ENCODE measurements at places on chromosomes 3 and 15.

GRCh38 chr3:38165722-38166387, 518 bp downstream of the OXSR1 start:
- no peak for DNase-seq

- no peak for DNase-seq
These were observed 790 bp upstream of the SRGAP3 start for GRCh38 chr3:9250236-9250635.

- no peak for DNase-seq
These were observed 61.3 kb upstream of the PSMD6 start for GRCh38 chr3:64084640-64085039.

DNA sequence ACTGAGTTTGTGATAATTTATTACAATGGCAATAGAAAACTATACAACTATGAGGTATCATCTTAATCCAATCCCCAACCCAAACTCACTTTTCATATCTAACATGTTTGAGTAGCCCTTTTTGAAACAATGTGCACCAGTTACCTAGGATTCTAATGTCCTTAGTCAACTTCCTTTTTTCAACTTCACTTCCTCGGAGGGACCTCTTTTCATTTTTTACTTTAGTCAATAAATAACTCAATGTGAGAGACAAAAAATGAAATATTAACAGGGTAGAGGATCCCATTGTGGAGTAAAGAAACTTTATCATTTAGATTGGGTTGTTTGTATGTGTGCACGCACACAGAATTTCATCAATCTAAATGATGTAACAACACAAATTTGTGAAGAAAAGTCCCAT, 193.6 kb upstream of the LRRC3B start:
- no peak for DNase-seq

- DNase-seq: no peak
These were observed 47.3 kb downstream of the CHP1 start for GRCh38 chr15:41278319-41278718.

DNA sequence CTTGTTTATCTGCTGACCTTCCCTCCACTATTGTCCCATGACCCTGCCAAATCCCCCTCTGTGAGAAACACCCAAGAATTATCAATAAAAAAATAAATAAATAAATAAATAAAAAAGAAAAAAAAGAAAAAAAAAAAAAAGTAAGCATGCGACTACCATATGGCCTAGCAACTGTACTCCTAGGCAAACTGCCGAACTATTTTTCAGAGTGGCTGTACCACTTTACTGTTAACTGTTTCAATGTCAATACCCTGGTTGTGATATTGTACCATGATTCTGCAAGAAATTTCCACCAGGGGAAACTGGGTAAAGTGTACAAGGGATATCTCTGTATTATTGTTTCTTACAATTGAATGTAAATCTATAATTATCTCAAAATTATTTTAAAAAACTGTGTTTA, 41.3 kb upstream of the MAP4 start:
- DNase-seq: no peak

DNA sequence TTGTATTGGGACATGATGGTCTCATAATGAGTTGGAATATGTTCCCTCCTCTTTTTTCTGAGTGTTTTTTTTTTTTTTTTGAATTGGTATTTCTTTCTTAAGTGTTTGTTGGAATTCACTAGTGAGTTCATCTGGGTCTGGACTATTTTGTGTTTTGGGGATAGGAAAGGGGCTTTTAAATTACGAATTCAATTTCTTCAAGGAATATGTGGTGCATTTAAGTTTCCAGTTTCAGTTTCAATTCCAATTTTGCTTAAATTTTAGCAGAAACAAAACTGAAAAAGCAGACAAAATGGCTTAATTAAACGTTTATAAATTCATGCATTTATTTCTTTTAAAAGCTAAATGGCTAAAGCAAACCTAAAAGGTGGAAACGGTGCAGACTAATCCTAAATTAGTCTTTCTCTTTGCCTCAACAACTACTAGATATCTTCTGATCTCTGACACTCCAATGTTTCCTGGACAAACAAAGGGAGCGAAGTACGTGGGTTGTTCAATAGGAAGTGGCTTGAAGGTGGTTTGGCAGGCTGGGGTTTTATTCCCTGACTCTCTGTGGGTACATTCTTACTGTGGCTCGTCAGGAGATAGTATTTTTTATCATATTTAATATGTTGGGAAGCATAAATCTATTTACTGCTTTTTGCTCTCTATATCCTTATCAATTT, 50.0 kb upstream of the CORO2B start:
- no peak for DNase-seq

DNA sequence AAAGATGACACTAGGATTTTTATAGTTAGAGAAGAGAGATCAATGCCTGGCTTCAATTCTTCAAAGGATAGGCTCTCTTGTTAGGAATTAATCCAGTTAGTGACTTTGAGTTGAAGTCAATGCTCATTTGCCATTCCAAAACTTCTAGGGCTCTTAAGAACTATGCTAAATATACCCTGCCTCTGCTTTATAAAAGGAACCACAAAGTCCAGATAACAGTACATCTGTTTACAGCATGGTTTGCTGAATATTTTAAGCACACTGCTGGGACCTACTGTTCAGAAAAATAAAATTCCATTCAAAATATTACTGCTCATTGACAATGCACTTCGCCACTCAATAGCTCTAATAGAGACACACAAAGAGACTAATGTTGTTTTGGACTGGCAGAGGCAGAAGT, 786.6 kb upstream of the DPPA4 start:
- DNase-seq: no peak

- DNase-seq: no peak
These were observed at the start of gene SLC6A20 for GRCh38 chr3:45795882-45796765. TSS of gene SLC6A20 (minus strand) at chr3:45796536. CDS start at chr3:45796419, 117 bp downstream.

- DNase-seq: no peak
These were observed 110.8 kb downstream of the BBX start for GRCh38 chr3:107633327-107634098.

- DNase-seq: no peak
These were observed 62.0 kb downstream of the ABHD2 start for GRCh38 chr15:89150287-89150686.

- DNase-seq: no peak
These were observed 87.2 kb downstream of the SNRK start for GRCh38 chr3:43373560-43373928.

GRCh38 chr15:76065245-76065644, 5.5 kb downstream of the TMEM266 start:
- no peak for DNase-seq

DNA sequence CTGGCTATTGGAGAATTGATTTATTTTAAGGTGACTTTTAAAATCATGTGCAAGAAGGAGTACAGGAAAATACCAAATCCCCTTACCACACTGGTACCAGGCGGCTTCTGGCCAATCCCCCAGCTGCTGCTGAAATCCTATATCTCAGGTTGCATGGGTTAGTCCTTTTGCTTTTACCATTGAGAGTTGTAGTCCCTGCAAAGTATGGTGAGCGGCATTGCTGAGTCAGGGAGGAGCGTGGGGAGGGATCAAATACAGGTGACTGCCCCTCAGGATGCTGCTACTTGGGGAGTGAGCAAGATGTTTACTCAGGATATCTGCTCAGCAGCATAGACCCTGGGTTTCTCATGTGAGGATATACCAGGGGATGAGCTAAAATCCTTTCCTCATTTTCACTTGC, 131.9 kb upstream of the STAC start:
- DNase-seq: no peak

DNA sequence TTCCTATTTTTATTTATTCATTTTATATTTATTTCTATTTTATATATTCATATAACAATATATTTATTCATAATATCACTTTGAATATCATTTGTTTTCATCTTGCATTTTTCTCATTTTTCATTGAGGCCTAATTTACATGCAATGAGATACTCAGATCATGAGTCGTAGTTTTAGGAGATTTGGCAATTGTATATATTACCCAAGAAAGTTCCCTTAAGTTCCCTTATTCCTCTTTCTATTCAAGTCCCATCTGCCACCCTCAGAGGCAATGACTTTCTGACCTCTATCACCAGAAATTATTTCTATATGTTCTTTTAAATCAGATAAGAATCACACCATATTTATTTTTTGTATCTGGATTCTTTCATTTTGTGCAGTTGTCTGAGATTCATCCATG, 329.1 kb upstream of the TPRG1 start:
- no peak for DNase-seq

- no peak for DNase-seq
These were observed 32.8 kb downstream of the CDIN1 start for GRCh38 chr15:36612063-36612788.

GRCh38 chr3:37635251-37635650, 226.4 kb upstream of the CTDSPL start:
- DNase-seq: no peak

DNA sequence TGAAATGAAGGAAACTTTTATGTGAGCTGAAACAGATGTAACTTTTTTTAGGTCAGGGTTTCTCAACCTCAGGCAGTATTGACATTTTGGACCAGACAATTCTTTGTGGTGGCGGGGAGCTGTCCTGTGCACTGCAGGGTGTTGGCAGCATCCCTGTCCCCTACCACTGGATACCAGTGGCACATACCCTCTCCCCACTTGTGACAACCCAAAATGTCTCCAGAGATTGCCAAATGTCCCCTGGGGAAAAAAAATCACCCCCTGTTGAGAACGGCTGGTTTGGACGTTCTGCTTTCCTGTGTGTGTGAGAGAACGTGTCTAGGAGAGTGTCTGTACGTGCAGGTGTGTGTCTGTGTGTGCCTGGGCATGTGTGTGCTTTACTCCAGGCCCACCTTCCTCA, 30.7 kb upstream of the GRIP2 start:
- no peak for DNase-seq

DNA sequence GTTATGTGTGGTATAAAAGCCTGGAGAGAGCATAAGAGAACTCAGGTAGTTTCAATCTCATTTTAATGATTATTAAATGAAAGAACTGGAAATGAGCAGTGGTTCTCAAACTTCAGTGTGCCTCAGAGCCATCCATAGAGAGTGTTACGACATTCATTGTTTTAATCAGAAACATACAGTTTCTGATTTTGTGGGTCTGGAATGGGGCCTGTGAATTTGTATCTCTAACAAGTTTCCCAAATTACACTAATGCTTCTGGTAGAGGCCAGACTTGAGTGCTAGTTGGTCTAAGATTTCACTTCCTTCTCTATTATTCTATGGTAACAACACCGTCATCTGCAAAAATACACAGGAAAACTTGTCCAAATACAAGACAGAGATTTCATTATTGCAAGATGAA, 292.0 kb upstream of the NECTIN3 start:
- no peak for DNase-seq

GRCh38 chr15:76058714-76059319, 968 bp upstream of the TMEM266 start:
- DNase-seq: no peak

- DNase-seq: no peak
These were observed 324.3 kb downstream of the FEZF2 start for GRCh38 chr3:62049033-62049432.

DNA sequence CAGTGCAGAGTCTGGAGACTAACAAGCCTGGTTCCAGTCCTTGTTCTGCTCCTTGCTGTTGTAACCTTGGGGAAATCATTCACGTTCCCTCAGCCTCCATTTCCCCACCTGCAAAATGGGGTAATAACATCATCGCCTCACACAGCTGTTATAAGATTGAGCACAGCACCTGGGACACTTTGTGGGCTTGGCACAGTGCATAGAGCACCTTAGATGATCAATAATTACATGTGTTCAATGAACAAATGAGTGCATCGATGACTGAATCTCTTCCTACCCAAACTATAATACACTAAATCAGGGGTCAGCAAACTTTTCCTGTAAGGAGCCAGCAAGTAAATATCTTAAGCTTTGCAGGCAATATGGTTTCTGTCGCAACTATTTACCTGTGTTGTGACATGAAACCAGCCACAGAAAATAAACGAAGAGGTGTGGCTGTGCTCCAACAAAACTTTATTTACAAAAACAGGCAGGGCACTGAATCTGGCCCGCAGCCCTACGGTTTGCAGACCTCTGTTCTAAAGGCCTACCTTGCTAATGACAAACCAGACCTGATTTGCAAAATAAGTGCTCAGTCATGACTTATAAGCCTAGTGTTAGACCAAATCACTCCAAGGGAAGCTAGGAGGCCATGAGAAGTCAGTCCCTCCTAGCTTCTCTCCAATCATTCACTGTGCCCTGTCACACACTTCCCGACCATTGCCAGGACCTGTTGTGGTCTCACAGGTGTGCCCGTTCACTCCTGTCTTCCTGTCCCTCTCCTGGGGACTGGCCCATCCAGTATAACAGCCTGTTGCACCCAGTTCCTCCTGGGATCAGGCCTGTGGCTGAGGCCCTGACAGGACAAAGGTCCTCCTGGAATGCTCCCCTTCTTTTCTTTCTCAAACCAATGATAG, 149.4 kb upstream of the WNT5A start:
- DNase-seq: no peak

DNA sequence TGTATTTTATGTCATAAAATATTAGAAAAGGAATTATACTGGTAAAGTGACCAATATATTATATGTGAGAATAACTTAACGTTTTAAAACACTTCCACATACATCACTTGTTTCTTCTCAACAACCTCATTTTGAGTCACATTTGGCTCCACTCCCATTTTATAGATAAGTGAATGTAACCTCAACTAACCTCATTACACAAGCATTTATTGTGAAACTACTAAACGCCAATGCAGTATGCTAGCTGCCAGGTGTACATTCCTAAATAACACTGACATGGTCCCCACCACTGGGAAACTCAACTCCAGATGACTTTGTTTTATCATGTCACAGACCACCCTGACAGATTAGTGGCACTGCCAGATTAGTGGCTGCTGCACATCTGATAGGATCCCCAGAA, 249.7 kb upstream of the CNTN4 start:
- no peak for DNase-seq

DNA sequence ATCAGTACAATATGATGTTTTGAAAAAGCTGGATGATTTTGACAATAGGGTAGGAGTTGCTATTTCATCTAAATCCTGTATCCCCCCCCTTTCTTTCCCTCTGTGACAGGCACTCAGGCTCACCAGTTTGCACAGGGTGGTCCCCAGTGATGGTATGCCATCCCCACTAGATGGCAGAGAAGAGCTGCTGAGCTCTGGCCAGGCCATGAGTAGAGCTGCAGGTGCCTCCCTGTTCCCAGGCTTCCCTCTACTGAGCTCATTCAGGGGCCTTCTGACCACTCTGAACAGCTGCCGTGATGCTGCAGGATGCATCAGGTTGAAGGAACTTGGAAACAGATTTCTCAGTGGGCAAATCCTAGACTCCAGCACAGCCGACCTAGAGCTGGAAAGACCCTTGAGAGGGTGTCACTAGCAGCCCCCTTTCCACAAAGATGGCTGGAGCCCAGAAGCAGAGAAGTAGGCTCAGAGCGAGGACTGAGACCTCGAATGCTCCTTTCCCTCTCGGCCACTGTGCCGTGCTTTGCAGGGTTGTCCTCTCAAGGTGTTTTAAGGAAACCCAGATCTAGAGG, 45.1 kb downstream of the EFCAB12 start:
- peak; percentile 14 for DNase-seq

Data from activated T-helper 1 cell treated with anti-CD3 and anti-CD28 coated beads, Interleukin-2, amount 50 U/mL, for 16 hours (primary cell).